CD4-positive, CD25-positive, alpha-beta regulatory T cell (primary cell): ENCODE measurements at places on chromosomes 3 and 15.

- no peak for DNase-seq
Observed at GRCh38 chr15:45138814-45139765, 9.3 kb downstream of the DUOX1 start.

GRCh38 chr3:119085070-119085439, 50.4 kb upstream of the IGSF11 start:
- no peak for DNase-seq

GRCh38 chr3:170331143-170331542, 26.4 kb upstream of the SKIL start:
- no peak for DNase-seq

DNA sequence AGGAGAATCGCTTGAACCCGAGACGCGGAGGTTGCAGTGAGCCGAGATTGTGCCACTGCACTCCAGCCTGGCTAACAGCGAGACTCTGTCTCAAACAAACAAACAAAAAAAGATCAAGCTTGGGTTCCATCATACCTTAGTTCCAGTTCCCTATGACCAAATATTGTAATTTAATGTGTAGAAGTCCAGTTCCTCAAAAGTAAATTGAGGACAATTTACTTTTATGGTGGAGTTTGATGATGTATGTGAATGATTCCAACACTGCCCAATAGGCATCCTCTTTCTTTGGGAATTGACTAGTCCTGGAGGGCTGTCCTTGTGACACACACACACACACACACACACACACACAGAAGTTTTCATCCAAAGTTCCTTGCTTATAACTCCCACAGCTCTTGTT, 2.8 kb upstream of the PKM start:
- DNase-seq, result no peak

DNA sequence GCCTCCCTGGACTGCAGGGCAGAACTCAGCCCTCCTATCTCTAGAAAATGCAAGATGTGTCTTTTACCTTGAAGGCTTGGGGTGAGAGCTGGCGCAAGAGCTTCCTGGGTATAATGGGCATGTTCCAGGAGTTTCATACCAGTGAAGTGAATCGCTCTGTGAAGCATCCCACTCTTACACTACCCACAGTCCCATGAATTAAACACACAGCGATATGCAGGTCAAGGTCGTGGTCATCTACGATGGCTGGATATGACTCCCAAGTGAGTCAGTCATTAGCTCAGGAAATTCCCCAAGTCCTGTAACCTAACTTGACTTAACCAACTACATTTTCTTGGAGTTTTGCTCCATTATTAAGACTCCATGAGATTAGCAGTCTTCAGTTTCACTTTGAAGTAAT, 439.7 kb downstream of the NTRK3 start:
- DNase-seq, result no peak

DNA sequence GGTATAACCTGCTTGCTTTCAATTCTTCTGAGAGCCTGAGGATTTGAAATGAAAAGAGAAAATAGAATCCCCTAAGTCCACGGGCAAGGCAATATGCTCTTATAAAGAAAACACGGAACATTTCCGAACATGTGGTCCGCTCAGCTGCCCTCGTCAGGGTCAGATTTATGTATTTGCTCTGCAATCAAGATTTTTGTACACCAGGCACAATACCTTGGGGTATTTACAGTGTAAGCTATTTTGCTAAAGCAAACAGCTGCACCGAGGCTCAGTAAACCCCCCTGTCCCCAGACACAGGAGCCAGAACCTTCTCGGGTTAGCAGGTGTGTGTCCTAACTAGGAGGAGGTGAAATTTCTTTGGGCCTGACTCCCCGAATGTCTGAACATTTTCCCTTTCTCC, 155.8 kb upstream of the LRIG1 start:
- DNase-seq, result no peak

DNA sequence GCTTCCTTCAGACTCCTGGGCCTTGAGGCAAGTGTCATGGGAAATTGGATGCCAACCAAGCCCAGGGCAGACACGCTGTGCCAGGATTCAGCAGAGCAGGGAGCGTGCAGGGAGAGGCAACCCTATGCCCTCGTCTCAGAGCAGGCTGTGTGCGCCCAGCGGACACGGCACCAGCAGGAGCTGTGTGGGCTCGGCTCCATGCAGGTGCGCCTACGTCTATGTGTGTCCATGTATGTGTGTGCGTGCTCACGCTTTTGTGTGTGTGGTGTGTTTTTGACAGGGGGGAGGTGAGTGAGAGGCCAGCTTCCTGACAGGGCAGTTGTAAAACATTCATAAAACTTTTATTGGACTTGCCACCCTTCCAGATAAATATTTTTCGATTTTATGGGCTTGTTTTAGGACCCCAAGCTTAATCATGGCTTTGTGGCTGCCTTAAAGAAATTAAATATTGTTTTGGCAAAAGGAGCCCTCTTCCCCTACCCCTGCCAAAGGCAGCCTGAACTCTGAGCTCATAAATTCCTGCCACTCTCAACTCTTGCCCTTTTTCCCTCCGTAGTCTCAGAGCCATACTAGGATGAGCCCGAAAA, 84.4 kb downstream of the DNAJB8 start:
- no peak for DNase-seq

GRCh38 chr15:93646193-93646592, 557.2 kb upstream of the RGMA start:
- no peak for DNase-seq

GRCh38 chr3:191388823-191389222, 58.5 kb upstream of the UTS2B start:
- no peak for DNase-seq

GRCh38 chr3:53158765-53159155, 2.2 kb upstream of the PRKCD start:
- no peak for DNase-seq

- no peak for DNase-seq
Observed at GRCh38 chr3:42712344-42712648, 9.7 kb upstream of the HHATL start.

- no peak for DNase-seq
Observed at GRCh38 chr3:152350776-152351175, 82.0 kb downstream of the MBNL1 start.

DNA sequence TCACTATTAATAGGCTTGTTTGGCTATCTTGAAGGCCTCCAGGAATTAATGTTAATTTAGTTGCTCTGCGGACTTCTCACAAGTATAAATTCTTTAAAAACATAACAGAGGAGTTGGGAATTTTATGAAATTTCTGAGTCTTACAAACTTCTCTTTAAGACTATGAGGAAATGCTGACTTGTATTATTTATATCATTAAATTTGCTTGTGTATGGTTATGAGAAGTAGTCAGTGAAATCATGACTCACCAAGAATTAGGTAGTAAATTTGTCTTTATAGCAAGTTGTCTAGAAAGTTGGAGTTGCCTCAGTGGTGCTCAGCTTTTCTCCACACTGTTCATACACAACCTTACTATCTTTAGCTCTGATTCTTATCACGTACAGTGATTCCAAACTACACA, 26.5 kb downstream of the PHLDB2 start:
- DNase-seq, result no peak

DNA sequence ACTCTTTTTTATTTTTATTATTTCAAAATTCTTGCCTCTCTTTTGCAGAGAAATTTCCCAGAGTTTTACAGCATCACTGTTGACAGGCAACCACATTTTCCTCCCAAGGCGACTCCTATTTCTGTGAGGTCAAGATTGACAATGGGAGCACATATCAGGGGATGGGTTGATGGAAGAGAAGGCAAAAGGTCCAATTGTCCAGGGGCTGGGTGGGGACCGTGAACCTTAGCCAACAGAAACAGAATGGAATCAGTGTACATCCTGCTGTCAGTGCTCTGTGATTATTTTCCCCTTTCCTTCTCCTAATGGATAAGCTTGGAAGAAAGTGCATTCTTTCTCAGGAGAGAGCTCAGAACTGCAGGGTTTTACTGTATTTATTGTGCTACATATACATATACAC, 42.4 kb downstream of the CNTN6 start:
- DNase-seq, result no peak

- no peak for DNase-seq
Observed at GRCh38 chr3:153591561-153592245, 429.7 kb downstream of the RAP2B start.

DNA sequence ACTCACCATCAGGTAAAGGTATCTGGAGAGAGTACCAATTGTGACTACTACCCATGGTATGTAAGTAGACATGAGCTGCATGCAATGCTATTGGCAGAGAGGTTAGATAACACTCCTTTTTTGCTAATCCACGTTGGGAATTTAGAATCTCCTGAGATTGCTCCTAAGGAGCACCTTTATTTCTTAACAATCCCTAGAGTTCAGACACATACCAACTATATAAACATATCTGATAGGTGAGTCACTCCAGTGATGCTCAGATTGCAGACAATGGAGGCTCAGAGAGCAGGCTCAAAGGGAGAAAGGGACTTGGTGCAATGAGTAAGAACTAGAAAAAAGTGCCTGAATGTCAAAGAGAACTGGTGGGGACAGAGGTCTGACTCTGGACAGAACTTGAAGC, 47.0 kb upstream of the LRRFIP2 start:
- no peak for DNase-seq

- DNase-seq, result no peak
Observed at GRCh38 chr3:61617041-61617440, 55.7 kb downstream of the PTPRG start.

GRCh38 chr3:15743587-15744009, 54.2 kb downstream of the ANKRD28 start:
- DNase-seq, result no peak

DNA sequence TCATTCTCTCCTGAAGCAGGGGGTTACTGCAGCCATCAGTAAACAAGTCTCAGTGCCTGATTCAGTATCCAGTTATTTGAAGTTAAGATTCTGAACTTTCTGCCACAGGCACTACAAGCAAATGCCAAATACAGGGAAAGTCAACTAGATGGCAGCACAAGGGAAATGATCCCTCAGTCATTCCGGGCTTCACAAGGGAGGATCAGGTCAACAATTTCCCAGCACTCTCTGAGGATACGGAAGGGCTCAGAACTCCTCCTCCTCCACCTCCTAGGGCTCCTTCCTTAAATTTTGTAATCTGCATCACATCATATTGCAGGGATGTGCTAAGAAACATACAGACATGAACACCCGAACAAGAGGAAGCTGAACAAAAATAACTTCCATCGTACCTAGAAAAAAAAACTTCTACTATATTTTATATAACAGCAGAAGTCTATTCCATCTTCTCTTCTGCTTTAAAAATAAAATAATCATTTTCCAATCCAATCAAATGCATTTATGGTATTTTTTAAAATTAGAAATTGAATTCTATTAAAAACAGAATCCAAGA, 187.1 kb downstream of the FMN1 start:
- no peak for DNase-seq

GRCh38 chr3:49465270-49466034, 4.6 kb upstream of the DAG1 start:
- no peak for DNase-seq

DNA sequence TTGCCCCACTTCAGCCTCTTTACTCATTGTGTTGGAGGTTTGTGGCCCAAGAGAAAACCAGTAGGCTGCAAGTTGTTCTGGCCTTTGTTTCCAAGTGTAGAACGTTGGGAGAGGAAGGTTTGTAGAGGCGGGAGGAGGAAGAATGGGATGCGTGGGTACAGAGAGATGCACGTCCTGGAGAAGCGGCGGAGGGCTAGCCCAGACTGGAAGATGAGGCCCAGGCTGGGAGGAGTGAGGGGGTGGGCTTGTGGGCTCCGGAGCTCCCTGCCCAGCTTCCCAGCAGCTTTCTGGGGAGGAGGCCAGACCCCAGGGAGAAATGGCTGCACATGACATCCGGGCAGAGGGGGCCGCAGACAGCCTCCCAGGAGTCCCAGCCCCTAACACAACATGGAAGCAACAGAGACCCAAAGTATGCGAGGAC, 5.3 kb downstream of the PLA2G4F start:
- DNase-seq, result no peak

DNA sequence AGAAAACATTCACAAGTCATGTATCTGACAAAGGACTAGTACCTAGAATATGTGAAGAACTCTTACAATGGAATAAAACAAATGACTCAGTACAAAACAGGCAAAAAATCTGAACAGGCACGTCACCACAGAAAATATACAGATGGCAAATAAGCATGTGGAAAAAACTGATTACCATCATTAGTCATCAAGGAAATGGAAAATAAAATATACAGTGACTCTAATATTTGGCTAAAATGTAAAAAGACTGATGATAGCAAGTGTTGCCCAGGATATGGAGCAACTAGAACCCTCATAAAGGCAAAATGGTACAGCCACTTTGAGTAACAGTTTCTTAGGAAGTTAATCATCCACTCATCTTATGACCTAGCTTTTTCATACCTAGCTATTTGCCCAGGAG, 95.8 kb upstream of the ABHD17C start:
- no peak for DNase-seq

DNA sequence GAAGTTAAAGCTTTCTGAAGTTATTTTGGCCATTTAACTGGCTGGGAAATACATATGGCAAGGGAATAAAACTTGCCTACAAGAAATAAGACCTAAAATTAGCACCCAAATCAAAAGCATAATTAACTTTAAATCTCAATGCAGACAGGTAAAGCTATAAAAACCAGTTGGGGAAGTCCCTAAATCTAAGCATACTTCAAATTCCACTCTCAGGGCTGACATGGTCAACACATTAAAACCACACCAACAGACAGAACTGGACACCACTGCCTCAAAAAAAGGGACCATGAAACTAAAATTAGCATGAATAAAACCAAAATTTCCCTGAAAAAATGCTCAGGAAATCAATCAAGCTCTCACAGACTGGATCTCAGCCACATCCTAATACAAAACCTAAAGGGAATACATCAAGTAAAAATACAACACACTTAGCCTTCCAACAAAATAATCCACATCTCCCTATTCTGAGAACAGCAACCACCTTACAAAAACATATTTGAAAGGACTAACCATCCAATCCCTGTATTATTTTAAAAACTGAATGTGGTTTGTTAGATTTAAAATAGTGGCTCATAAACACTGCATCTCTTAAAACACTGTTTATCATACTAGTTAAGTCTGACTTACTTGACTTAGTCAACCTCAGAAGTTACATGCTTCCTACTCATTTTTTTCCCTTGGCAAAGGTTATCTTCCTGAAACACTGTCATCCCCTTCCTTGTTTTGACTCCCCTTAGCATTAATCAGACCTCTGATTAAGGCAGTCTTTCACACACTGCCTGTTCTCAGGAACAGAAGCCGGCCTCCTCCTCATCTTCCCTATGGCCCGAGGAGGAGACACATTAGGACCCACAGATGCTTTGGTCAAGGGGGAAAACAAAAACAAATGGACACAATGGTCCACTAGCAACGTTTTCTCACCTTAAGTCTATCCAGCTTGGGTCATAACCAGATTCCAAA, 8.3 kb downstream of the TRA2B start:
- no peak for DNase-seq

- no peak for DNase-seq
Observed at GRCh38 chr3:17775073-17775472, 32.6 kb upstream of the TBC1D5 start.

- no peak for DNase-seq
Observed at GRCh38 chr3:56667973-56668579, 15.0 kb downstream of the TASOR start.

- no peak for DNase-seq
Observed at GRCh38 chr3:74479915-74480314, 134.5 kb downstream of the CNTN3 start.

GRCh38 chr3:78077178-78077577, 1037.3 kb downstream of the ROBO2 start:
- no peak for DNase-seq
